ENCODE measurements at places on chromosomes 3 and 15.

DNA sequence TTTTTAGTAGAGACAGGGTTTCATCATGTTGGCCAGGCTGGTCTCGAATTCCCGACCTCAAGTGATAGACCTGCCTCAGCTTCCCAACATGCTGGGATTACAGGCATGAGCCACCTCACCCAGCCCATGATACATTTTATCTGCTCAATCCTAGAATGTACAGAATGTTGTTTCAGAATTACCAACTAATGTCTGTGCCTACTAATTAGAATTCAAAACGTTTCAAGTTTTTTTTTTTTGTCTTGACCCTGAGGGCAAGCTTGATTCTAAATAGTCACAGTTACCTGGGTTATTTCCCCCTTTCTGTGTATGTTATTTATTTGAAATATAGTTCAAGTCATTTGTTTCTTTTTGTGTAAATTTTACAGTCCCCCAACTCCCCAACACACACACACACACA is 5.3 kb upstream of the KIF23 start:
- DNase-seq, result no peak

- peak; percentile 36 for DNase-seq
These were observed 24.7 kb downstream of the GPR15 start for GRCh38 chr3:98556164-98557130.

GRCh38 chr3:182735672-182736071 is 57.6 kb upstream of the ATP11B start:
- no peak for DNase-seq

DNA sequence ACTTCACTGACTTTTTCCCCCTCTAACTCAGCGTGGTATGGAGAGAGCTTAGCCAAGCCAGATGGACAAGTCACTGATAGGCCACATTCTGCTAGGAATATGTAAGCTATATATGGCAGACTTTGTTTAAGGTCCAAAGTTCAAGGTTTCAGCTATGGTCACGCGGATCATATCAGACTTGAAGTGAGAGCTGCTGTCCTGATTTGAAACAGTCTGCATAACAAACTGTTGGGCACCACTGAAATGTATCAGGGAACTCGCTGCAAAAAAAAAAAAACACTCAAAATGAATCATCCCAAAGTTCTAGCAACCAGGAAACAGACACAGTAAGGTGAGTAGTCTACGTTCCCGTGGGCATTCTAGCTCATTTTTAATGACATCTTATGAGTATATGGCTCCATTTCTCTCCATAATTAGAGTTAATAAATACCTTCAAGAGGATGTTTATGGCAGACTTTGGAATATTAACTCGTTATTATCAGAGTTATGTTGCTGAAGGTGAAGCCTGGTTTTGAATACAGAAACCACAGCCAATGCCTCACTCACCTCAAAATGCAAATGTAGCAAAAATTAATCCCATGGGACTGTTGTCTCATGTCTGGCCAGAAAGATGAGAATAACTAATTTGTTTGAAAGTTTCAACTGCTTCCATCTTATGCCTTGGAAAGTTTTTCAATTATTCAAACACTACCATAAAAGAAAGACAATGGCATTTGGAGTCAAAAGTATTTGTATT is 12.3 kb downstream of the DPH3 start:
- DNase-seq, result no peak

DNA sequence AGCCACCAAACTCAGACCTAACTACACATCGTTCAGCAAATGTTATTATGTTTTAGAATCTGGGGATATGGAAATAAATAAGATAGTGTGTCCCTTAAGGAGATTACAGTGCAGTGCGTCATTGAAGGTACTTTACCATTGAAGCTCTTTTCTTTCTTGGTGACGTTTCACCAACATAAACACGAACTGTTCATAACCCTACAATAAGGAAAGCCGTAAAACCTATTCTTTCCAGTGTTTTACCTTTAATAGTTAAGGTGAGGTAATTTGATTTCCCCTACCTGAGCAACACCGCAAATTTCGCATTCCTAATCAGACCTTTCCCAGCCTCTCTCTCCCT is 826 bp downstream of the CCDC66 start:
- DNase-seq, result no peak

- no peak for DNase-seq
These were observed 301.8 kb upstream of the SEMA6D start for GRCh38 chr15:47415539-47415971.

DNA sequence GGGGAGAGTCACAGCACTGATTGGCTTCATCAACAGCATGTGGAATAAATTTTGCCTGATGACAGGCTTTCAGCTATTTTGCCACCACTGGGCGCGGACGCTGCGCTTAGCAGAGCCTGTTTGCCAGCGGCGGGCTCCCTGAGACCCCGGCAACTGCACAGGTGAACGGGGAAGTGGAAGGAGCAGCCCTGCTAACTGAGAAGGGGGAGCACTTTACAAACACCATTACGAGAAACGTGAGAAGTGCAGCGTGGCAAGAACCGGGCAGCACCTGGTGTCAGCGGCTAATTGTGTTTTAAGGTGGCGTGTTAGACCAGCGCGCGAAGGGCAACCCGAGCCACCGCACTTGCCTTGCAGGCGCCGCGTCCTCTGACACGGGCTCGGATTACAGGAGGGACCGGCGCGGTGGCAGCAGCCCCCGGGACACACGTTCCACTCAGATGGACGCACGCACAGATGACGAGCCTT is 307.8 kb upstream of the ARRDC4 start:
- DNase-seq, result no peak

GRCh38 chr3:33392703-33393125 is 47.5 kb downstream of the UBP1 start:
- no peak for DNase-seq
